Smooth muscle cell of the pulmonary artery (primary cell): ENCODE measurements at places on chromosomes 12 and 14. TPM values are rescaled to one million over a fixed set of nuclear protein-coding genes. Genes with fewer than 3 reads are reported as not detected.

IL23A gene
- not detected in 2 replicates for total RNA-seq

REM2 gene
- total RNA-seq = 0.07 and 0.13 TPM in 2 replicates

ABHD12B gene
- total RNA-seq = not detected in 2 replicates

EGLN3 gene
- 1.7 and 2.2 TPM in 2 replicates for total RNA-seq

PPP2R5E gene
- 23.2 and 32.2 TPM in 2 replicates for total RNA-seq

USP44 gene
- total RNA-seq = 0.69 and 1.8 TPM in 2 replicates

SLC6A13 gene
- total RNA-seq = 0.30 TPM in 1 of 2 replicates, not detected in the other

SLC4A8 gene
- total RNA-seq = 1.6 and 5.4 TPM in 2 replicates
